Inflammatory macrophage treated with lipopolysaccharide for 1 hour (primary cell): ENCODE measurements at places on chromosomes 2 and 18.

GRCh38 chr2:34492561-34493455 lies 893.7 kb upstream of the FAM98A start:
- DNase-seq: no peak

- DNase-seq: no peak
Measured at GRCh38 chr18:79780547-79780946, 17.2 kb upstream of the KCNG2 start.

- no peak for DNase-seq
Measured at GRCh38 chr2:135074216-135074615, 22.1 kb downstream of the RAB3GAP1 start.

DNA sequence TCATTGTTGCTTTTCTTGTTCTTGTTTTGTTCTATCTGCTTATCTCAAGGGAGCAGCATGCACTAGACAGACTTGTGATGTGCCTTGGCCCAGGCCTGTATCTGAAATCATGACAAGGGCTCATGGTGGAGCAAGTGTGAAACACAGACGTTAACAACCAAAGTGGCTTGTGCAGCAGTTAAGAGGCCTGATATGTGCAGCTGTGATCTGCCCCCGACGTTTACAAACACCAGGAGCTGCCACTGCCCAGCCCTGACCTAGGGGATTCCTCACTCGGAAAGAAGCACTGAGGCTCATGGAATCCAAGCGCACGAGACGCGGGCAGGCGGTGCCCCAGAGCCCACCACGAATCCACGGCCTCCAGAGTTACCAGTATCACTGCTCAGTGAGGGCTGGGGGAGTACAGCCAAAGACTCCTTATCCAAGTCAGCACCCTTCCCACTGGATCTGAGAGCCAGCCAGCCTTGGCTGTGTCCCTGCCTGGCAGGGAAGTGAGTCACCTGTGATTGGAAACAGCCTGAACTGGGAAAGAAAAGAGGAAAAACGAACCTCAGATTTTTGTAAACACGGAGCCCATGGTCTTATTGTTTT lies 62.3 kb upstream of the SNTG2 start:
- no peak for DNase-seq

GRCh38 chr2:39164089-39164488 lies 43.2 kb upstream of the SOS1 start:
- DNase-seq: peak; percentile 51

DNA sequence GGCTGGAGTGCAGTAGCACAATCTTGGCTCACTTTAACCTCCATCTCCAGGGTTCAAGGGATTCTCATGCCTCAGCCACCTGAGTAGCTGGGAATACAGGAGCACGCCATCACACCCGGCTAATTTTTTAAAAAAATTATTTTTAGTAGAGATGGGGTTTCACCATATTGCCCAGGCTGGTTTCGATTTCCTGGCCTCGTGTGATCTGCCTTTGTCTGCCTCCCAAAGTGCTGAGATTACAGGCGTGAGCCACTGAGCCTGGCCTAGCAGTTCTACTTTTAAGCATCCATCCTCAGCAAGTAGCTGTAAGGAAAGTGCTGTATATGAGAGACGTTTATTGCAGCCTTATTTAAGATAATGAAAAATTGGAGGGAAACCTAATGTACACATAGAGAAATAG lies 79.7 kb downstream of the ZDBF2 start:
- no peak for DNase-seq

- DNase-seq: no peak
Measured at GRCh38 chr2:102145934-102146333, 3.4 kb downstream of the IL1R1 start.

GRCh38 chr2:209998596-209998995 lies 3.8 kb upstream of the RPE start:
- DNase-seq: no peak

DNA sequence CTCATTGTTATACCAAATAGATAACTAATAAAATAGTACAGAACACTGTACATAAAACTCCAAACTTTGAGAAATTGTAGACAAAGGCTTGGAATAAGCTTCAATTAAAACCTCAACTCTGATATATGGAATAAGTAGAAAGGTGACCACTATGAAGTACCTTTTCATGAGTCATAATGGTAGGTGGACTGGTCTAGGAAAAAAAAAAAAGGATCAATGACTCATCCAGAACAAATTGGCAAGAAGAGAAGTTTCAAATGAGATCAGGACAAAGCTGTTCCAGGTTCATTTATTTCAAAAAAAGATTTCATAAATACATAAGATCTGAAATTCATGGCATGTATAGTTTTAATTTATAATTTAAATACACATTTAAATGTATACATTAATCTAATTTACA lies 769.7 kb downstream of the SUCLG1 start:
- no peak for DNase-seq

DNA sequence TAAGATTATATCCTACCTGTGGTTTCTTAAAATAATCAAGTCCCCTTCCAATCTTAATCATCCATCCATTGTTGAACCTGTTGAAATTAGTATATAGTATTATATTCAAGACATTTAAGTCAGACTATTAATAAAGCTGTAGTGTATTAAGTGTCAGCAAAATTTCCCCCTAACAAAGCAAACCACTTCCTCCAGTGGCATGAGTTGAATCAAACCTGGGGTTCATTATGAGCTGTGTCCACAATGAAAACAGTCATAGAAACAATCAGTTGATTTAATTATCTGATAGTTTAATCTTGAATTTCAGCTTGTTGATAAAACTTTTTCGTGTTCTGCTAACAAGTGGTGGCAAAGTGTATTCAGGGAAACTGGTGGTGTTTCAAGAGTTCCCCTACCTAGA lies 11.3 kb downstream of the MITD1 start:
- DNase-seq: no peak

GRCh38 chr2:38600921-38601455 lies 1.7 kb downstream of the HNRNPLL start:
- DNase-seq: no peak

- no peak for DNase-seq
Measured at GRCh38 chr2:150672311-150672710, 184.8 kb upstream of the RND3 start.

DNA sequence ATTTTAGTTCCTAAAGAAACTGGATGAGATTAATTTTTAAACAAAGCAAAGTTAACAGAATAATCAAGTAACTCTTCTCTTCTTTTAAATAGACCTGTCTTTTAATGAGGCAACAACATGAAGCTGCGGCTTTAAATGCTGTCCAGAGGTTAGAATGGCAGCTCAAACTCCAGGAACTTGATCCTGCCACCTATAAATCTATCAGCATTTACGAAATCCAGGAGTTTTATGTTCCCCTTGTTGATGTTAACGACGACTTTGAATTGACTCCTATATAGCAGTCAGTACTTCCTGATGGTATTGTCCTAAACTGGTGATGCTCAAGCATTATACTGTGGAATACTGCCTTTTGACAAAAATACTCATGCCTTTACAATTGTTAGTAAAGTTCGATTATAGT lies 53.7 kb upstream of the TWSG1 start:
- DNase-seq: no peak

DNA sequence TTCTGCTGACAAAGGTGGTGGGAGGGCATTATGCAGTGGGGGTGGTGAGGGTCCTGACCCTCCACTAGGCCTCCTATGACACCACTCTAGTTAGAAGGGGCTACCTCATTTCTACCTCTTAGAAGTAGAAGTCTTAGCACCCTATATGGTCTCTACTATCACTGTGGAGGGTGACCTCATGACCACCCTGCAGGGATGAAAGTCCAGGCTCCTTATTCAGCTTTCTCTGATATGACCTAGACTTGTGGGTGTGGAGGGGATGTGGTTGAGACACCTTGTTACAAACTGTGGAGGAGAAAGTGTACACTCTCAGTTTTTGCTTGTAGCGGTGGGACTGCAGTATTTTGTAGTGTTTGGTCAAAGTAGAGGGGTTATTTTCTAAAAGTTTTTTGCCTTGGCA lies 18.6 kb downstream of the TMEM182 start:
- no peak for DNase-seq

DNA sequence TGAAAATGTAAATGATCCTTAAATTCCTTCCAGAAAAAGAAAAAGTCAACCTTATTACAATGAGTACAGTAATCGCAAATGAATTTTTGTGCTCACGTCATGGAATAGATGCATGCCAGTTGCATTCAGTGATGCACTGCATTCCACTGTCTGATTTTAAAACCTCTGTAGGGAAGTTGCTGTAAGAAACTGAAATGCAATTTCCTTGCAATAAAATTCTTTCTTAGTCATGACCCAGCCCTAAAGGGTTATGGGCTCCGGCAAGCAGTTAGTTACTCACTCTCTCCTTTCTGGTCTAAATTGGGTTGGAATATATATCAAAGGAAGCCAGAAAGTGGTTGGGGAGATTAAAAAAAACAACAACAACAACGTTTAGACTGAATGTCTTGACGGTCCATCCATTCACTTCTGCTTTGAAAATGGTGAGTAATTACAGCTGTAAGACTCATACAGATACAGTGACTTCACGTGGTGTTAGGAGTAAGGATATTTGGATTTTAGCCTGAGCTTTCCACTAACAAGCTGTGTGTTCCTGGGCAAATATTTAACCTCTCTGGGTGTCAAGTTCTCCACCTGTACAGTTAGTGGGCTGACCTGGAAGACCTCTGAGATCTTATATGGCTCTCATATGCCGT lies 8.6 kb upstream of the RND3 start:
- no peak for DNase-seq

GRCh38 chr18:11114653-11115052 lies 34.7 kb downstream of the PIEZO2 start:
- no peak for DNase-seq

DNA sequence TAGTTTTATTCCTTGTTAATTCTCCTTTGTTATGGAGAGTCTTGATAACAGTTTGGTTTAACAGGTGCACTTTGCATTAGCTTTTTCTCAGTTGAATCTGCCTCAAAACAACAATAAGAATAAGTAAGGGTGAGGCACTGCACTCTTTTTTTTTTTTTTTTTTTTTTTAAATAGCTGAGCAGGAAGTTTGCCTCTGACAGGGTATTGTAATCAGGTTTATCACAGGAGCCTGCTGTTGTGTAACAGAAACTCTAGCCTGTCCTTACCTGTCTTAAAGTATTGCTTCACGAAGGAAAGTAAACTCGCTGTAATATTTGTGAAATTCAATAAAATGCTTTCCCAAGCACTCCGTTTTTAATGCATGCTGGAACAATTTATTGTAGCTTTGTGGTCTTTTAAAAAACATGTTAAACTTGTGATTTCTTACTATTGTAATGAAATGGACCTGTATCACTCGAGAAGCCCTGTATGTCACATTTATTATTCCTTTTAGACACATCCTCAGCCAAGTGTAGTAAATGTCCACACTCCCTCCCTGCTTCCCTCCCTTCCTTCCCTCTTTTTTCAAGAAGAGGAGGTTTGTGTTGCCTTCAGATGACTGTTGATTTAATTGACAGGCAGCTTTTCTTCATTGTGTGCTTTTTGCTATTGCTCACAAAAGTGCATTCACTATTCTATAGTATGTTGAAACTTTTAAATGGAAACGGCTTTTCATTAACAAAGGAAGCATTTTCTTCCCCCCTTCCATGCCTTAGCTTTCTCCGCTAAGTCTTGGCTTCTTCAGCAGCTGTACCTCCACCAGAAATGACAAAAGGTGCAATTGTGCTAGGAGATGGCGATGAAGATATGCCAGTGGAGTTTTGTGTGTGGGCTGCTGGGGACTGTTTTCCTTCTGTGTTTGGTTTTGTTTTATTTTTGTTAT lies 52.7 kb downstream of the TAF1B start:
- DNase-seq: no peak

GRCh38 chr2:47488870-47489584 lies 86.1 kb downstream of the MSH2 start:
- DNase-seq: no peak

- DNase-seq: no peak
Measured at GRCh38 chr2:147197754-147198483, 646.9 kb upstream of the ACVR2A start.
